ENCODE measurements at places on chromosomes 1 and 21.

DNA sequence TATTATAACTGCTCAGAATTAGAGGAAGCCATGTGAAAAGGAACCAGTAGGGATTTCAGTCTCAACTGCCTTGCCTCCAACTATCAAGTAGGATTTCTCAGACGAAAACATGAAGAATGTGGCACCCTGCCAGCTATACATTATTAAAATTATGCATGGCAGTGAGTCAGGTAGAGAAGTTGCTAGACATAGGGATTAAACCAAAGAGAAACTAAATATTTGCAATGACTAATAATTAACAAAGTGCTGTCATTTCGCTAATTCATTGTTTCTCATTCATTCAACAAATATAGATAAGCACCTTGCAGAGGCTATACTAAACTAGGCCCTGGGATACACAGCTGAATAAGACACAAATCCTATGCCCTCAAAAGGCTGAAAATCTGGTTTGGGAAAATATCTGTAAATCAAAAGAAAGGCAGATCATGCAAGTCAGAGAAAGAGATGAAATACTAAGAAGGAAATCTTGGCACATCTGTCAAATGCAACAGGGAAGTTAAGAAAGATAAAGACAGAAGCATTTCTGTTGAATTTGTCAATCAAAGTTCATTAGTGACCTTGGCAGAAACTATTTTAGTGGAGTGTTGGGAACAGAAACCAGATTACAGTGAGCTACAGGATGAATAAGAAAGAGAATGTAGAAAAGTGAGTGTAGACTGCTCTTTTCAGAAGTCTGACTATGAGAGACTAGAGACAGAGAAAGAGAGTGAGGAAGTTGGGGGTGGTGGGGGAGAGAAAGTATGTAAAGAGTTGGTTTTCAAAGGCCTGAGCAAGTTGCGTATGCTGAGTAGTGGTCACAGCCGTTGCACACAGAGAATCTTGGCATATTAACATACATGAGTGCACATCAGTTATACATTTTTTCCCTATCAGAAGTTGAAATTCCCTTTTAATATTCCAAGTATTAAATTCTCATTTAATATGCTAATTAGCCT lies 14.7 kb upstream of the NBPF11 start:
- no peak for DNase-seq

- DNase-seq, result no peak
Observed at GRCh38 chr21:15841856-15842564, 112.2 kb downstream of the USP25 start.

GRCh38 chr1:60972841-60973364 lies 109.5 kb upstream of the NFIA start:
- DNase-seq, result no peak

- no peak for DNase-seq
Observed at GRCh38 chr1:180501865-180502360, 464 bp downstream of the ACBD6 start.

GRCh38 chr1:21886486-21887215 lies 50.5 kb downstream of the HSPG2 start:
- DNase-seq, result no peak

DNA sequence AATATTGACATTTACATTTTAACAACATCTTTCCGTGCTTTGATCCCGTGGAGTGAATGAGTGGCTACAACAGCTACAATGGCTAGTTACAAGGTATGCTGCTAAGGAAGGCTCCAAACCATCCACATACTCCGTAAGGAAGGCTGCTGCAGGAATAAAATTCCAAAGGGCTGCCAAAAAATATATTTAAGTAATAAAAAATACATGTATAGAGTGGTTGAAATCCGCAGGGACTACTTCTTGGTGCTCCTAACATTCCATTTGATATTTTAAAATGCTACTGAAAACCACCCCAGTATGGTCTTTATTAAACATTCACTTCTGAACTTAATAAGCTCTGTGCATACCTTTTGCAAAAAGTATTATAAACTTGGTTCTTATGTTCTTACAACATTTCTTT lies 25.3 kb downstream of the TNFSF4 start:
- no peak for DNase-seq

- DNase-seq, result peak; percentile 60
Observed at GRCh38 chr1:116737020-116737854, 17.0 kb upstream of the CD2 start.

GRCh38 chr21:22223385-22223784 lies 1225.2 kb downstream of the NCAM2 start:
- DNase-seq, result no peak

DNA sequence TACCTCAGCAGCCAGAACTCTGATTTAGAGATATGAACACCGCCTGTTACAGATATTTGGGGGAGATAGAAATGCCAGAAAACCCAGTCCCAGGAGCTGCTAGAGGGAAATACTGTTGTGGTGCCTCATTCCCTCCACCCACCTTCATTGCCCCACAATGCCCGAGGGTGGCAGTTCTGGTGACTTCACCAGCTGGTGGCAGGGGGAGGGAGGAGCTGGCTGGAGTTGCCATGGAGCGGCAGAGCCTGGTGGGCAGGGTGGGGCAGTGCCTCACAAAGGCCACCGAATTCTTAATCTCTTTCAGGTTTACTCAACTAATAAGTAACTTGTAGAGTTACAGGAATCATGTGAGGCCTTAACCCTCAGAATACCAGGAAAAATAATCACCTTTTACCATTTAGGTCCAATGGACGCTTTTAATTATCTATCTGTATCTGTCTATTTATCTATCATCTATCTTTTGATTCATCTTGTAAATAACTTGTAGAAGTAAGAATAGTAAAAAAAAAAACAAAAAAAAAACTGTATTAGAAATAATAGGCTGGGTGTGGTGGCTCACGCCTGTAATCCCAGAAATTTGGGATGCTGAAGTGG lies 11.7 kb upstream of the S100A11 start:
- DNase-seq, result peak; percentile 27

GRCh38 chr1:172708452-172708851 lies 49.5 kb downstream of the FASLG start:
- peak; percentile 48 for DNase-seq

- no peak for DNase-seq
Observed at GRCh38 chr1:228163776-228164519, 1.7 kb upstream of the IBA57 start.

DNA sequence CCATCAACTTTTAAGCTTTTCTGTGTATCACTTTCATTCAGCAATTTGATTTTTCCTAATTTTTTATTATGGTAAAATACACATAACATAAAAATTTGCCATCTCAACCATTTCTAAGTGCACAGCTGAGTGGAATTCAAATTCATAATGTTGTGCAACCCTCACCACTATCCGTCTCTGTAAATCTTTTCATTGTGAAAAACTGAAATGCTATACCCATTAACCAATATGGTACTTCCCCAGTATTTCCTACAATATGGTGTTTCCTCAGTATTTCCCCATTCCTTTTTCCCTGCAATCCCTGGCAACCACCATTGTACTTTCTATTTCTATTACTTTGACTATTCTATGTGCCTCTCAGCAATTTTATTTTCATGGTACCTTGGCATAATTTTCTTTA lies 6.8 kb downstream of the STPG1 start:
- DNase-seq, result no peak

- no peak for DNase-seq
Observed at GRCh38 chr1:213122514-213122929, 71.5 kb downstream of the RPS6KC1 start.

DNA sequence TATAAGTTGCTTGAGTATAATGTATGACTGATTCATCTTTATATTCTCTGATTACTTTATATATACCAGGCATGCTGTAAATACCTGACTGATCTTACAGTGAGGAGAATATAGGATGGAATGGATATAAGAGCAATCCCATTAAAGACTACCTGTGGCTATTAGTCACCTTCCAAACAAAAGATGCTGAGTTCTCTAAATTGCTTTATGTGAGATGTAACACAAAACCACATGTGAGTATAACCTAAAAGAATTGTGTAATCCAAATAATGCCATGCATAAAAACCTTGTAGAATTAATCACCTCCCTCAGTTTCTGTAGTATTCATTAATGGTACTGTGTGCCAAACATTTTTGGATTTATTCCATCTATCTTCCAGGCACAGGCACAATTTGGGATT lies 134.6 kb upstream of the LRRC7 start:
- no peak for DNase-seq

- DNase-seq, result no peak
Observed at GRCh38 chr1:61139775-61140549, 57.6 kb downstream of the NFIA start.

GRCh38 chr21:33229784-33230544 lies at the start of gene IFNAR2:
TSS of gene IFNAR2 (plus strand) at chr21:33229938. CDS start at chr21:33241923, 11,985 bp downstream.
- DNase-seq, result peak; percentile 67

DNA sequence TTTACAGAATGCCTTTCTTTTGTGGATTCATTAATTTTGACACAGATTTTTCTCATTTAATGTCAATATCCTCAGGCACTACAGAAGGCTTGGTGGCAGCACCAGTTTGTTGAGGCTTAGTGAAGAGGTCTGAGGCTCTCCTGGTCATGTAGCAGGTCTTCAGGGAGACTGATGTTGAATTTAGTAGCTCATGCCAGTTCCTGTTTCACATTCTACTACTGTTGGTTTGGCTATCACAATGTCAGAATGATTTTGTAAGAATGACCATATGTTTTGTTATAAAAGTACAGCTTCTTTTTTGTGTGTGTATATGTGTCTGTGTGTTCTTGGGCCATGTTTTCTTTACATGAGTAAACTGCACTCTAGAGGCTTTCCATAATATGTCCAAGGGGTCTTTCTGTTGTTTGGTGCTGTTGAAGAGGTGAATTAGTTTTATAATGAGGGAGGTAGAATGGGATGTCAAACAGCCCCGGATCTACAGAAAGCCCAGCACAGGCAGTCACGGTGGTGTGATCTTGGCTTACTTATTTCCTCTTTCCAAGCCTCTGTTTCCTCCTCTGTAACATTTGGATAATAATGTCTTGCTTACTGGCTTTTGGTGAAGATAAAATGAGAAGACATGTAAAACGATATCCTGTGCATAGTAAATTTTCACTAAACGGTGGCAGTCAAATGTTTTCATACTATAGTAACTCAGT lies 32.0 kb downstream of the C1orf21 start:
- DNase-seq, result no peak

DNA sequence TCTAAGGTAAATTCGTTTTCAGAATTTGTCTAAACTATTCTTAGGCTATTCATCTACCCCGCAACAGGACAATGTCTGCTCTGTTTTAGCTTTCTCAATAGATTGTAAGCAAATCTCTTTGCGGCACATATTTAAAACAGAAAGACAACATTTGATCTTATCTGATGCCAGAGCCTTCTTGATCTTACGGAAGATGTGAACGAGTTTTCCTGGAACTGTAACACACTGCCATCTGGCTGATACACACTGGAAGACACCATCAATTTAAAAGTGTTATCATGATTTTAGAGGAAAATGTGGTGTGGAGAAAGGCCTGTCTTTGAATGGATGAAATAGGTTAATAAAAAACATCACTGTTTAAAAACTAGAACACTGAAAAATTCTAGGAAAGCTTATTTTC lies 36.1 kb downstream of the COA6 start:
- peak; percentile 10 for DNase-seq

Measured in stimulated activated CD4-positive, alpha-beta T cell treated with anti-CD3 and anti-CD28 coated beads, Interleukin-1b, Interleukin-23, amount 100 ng/mL, for 4 hours (primary cell).